ENCODE measurements at places on chromosomes 5 and 9. TPM values are rescaled to one million over a fixed set of nuclear protein-coding genes. Genes with fewer than 3 reads are reported as not detected.

SLCO6A1 gene
- total RNA-seq: 0.51 TPM

DNA sequence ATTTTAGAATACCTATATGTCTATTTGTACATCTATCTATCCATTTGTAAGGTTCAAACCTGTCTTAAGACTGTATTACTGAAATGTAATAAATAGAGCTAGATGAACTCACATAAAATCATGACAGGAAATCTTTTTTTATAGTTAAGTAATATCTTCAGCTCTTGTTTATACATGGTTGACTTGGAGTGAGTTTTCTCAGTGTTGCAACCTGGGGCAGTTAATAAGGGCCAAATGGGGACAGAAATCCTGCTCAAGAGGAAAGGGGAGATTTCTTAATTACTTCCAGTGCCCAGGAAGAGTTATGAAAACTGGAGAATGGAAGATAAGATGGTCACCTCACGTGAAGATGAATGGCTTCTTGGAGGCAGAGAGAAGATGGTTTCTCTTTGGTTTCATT, 265.1 kb upstream of the FBXL7 start:
- no peak for DNase-seq

DNA sequence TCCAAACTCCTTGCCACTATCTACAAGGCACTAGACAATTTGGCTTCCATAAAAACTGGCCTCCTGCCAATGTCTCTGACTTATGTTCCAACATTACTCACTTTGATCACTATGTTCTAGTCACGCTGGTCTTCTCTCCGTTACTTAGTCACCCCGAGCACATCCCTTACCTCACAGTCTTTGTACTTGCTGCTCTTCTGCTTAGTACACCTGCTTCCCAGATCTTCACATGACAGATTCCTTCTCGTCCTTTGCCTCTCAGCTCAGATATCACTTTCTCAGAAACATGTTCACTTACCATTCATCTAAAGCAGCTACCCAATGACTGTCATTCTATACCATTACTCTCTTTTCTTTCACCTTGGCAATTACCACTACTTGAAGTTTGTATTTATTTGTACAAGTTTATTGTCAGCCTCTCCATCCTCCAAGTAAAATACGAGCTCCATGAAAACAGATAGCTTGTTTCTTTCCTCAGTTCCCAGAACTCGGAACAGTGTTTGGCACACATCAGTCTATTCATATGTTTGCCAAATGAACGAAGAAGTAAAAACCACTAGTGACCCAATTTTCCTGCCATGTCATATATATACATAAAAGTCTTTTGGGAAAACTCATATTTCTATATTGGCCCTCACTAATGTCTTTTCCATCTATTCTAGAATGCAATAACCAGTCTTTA, 5.9 kb upstream of the SLC22A5 start:
- DNase-seq: no peak

DNA sequence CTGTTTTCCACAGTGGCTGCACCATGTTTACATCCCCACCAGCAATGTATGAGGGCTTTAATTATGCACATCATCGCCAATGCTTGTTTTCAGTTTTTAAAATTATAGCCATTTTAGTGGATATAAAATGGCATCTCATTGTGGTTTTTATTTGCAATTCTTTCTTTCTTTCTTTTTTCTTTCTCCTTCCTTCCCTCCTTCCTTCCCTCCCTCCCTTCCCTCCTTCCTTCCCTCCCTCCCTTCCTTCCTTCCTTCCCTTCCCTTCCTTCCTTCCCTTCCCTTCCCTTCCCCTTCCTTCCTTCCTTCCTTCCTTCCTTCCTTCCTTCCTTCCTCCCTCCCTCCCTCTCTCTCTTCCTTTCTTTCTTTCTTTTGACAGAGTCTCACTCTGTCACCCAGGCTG, 6.6 kb downstream of the COL15A1 start:
- no peak for DNase-seq
